ENCODE measurements at places on chromosomes 7 and 10. TPM values are rescaled to one million over a fixed set of nuclear protein-coding genes. Genes with fewer than 3 reads are reported as not detected.

Gene TWIST1
- 0.22 TPM for total RNA-seq

Gene PODXL
- 11.4 TPM for total RNA-seq

Gene NEUROG3
- total RNA-seq: not detected

Gene NRCAM
- 11.0 TPM for total RNA-seq

GRCh38 chr7:151860771-151861170 lies 16.1 kb downstream of the PRKAG2 start:
- no peak for DNase-seq

DNA sequence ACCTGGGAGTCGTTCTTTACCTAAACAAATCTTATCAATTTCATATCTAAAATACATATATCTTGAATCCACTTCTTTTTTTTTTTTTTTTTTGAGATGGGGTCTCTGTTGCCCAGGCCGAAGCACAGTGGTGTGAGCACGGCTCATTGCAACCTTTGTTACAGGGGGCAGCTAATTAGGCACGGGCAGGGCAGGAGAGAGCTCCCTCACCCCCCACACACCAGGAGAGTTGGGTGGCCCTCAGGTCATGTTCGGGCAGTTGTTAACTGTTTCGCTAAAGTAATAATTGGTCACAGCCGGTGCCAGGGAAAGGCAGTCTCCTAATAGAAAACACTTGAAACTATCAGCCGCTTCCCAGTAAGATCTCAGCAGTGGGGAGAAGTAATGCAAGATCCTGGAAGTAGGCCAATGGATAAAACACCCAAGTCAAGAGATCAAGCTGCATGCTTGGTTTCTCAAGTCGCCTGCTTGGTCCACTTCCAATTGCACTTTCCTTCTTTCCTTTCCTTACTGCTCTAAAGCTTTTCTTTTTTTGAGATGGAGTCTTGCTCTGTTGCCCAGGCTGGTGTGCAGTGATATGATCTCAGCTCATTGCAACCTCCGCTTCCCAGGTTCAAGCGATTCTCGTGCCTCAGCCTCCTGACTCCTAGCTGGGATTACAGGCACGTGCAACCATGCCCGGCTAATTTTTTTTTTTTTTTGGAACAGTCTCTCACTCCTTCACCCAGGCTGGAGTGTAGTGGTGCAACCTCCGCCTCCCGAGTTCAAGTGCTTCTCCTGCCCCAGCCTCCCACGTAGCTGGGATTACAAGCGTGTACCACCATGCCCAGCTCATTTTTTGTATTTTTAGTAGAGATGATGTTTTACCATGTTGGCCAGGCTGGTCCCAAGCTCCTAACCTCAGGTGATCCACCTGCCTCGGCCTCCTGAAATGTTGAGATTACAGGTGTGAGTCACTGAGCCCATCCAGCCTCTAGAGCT lies 21.3 kb upstream of the EFCAB10 start:
- no peak for DNase-seq

DNA sequence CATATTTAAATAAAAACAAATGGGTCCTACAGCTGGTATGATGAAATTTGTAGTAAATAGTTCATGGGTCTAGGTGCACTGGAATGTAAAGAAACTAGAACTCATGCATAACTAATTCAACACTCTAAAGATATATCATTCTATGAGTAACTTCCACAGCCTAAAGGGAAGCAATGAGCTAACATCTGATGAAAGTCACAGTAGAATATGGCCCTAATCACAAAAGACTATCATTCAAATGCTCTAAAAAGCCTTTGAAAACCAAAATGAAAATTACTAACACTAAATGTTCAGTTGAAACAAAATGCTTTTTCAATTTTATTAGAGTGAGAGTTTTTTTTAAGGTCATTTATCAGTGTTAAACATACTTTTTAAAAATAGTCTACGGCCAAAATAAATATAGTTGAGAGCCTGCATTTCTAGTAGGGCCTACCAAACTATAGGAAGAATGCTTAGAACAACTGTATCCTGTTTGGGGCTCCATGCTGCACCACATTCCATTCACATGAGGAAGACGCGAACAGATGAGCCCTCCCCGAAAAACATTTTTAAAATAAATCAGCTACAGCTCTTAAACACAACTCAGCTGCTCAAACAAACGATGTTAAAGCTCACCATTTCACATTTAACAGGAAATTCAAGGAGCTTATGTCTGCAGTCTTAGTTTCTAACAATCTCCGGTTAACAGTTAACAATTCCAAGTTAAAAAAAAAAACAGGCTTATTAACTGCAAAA lies 134.5 kb downstream of the NRBF2 start:
- no peak for DNase-seq

GRCh38 chr7:3272691-3273141 lies 28.3 kb upstream of the SDK1 start:
- no peak for DNase-seq

GRCh38 chr7:41107938-41108448 lies 594.9 kb downstream of the INHBA start:
- peak; percentile 61 for DNase-seq

- DNase-seq: no peak
These were observed 193.1 kb upstream of the POM121L12 start for GRCh38 chr7:52842202-52842900.

DNA sequence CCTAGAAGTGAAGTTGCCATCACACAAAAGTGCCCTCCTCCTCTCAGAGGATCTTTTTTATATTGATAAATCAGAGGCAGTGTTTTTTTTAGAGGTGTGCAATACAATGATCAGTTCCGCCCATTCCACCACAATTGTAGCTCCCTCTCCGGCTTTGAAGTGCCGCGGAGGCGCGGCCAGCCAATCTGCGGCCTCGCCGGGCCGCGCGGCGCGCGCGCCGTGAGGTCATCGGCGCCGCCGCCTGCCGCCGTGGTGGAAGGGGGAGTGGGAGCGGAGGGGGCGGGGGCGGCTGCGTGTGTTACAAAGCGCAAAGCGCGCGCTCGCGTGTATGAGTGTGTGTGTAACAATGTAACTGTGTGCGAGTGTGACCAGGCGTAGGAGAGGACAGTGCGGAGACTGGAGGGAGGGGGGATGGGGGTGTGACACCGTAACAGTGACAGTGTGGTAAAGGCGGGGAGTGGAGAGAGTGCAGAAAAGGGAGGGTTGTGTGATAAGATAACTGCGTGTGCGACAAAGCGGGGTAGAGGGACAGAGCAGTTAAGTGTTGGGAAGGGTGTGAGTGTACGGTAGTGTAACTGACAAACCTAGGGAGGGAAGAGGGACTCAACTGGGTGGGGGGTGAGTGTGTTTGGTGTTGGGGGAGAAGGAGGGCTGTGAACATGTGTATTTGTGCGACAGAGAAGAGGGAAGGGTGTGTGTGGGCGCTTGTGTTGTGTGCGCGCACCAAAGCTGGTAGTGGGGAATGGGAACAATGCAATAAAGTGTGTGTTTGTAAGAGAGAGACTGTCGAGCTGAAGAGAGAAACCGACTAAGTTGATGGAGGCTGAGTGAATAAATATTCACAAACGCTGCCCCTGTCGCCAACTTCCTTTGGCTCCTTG lies at the start of gene SP8:
Gene SP8 (minus strand): TSS at position 108 of the 881 bp plus-strand sequence. CDS start 88 bp downstream, at position 20.
- DNase-seq: no peak

- no peak for DNase-seq
These were observed 930.6 kb upstream of the ZNF722 start for GRCh38 chr7:63067897-63068585.

DNA sequence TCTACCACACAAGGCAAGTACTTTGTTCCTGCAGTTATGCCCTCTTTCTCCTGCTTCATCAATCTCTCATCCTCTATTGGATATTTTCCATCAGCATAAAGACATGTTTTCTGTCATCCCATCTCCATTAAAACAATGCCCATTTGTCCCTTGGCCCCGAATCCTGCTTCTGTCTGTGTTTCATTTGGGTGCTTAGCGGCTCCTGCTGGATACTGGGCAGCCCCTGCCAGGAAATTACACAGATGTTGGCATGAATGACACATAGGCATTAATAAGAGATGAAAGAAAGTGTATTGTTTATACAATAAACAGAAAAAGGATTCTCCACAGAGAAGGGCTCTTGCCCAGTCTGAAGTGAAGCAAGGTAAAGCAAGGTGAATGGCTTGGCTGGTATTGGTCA lies 765.3 kb downstream of the REEP3 start:
- no peak for DNase-seq

DNA sequence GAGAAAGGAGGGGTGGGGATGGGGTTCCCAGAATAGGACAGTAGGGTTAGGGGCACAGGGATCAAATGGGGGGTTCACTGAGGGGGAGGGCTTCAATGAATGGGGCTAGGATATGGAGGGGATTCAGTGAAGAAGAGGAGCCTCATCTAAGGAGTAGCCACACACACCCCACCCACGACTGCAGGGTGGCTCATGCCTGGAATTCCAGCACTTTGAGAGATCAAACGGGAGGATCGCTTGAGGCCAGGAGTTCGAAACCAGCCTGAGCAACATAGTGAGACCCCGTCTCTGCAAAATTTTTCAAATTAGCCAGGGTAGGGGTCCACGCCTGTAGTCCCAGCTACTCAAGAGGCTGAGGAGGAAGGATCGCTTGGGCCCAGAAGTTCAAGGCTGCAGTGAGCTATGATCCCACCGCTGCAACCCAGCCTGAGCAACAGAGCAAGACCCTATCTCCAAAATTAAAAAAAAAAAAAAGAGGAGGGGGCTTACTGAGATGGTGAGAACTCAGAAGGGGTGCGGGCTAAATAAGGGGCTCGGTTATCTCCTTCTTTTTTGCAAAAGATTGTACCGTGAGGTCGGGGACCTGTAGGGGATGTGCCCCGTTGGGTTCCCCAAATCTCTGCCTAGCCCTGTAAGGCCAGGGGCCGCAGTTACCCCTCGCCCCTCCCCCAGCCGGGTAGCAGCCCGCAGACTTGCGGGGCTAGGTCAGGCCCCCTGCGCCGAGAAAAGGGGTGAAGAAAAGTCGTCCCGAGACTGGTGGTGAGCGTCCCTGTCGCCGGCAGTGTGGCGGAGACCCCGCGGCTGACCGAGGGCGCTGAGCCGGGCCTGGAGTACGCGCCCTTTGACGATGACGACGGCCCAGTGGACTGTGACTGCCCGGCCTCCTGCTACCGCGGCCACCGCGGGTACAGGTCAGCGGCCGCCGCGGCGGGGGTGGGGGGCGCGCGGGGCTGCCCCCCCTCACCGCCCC lies 43.1 kb upstream of the HSPB1 start:
- no peak for DNase-seq

- DNase-seq: no peak
These were observed 640 bp upstream of the ZNF425 start for GRCh38 chr7:149126662-149127266.

DNA sequence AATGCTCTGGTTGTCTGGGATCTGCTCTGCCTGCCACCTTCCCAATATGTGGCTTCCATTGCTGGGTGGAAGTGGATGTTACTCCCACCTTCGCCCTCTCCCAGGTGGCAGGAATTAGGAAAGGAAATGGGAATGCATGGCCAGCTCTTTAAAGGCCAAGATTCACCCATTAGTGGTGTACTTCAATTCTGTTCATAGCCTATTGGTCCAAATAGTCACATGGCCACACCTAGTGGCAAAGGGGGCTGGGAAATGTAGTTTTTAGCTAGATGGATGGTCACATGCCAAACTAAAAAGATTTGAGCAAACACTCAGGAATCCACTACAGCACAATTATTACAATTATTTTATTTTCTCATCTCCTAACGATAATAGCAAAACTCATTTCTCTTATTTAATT lies 135.1 kb downstream of the NPY start:
- no peak for DNase-seq

DNA sequence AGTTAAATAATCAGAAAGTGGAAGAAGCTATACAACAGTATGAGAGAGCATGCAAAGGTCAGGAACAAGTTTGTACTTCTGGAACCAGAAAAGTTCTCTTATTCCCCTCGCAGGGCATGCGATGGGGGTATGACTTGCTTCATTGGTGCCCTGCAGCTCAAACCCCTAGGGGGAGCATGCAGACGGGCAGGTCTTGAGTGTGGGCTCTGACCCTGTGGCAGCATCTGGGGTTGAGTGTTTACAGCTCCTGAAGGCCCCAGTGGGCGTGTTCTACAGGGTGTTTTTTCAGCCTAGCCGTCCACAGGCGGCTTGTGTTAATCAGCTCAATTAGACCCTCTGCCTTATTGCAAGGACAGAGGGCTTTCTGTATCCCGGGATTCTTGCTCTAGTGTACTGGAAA lies 44.5 kb downstream of the KIF20B start:
- no peak for DNase-seq

- DNase-seq: no peak
These were observed 5.9 kb downstream of the GNAT3 start for GRCh38 chr7:80505900-80506500.

- DNase-seq: no peak
These were observed 500.9 kb downstream of the ARL4A start for GRCh38 chr7:13188236-13188805.
